ENCODE measurements at places on chromosomes 2 and 18.
A peak's percentile ranks its signal among the peaks of the same experiment; 100 is the strongest.

- no peak for DNase-seq
These were observed 53.6 kb upstream of the UGP2 start for GRCh38 chr2:63788071-63788470.

- no peak for DNase-seq
These were observed 50.9 kb downstream of the TNP1 start for GRCh38 chr2:216808805-216809425.

GRCh38 chr2:25829377-25829704, 48.9 kb downstream of the ASXL2 start:
- no peak for DNase-seq

- DNase-seq, result no peak
These were observed 60.7 kb downstream of the NABP1 start for GRCh38 chr2:191738667-191739066.

DNA sequence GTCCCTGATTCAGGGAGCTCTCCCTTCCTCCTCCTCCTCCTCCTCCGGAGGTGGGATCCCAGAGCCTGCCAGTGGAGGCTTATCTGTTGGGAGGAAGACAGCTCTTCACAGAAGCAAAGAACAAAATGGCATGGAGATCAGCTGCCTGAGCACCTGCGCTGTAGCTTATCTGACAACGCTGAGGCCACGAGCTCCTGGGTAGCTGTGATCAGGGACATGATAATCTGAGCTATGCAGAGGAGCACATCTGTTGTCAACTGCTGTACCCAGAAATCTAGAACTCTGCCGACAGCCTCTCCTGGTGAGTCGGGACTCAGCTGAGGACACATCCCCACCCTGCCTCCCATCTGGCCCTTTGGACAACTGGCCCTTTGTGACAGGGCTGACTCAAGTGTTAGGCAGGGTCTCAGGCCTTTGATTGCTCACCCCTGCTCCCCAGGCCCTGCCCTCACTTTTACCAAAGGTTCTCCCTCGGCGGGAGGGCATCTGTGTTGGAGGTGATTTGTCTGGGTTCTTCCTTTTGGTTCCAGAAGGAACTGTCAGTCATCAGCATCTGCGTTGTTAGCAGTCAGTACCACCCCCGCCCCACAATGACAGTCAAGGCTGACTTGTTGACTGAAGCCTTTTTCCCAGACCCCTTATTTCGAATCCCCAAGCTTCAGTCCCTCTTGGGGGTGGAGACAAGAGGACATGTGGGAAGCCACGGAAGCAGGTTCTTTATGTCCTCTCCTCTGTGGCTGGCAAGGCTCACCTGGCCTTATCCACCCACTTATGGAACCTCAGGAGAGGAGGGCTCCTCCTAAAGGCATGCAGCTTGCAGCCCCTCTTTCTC, 5.9 kb upstream of the CNNM3 start:
- DNase-seq, result no peak

DNA sequence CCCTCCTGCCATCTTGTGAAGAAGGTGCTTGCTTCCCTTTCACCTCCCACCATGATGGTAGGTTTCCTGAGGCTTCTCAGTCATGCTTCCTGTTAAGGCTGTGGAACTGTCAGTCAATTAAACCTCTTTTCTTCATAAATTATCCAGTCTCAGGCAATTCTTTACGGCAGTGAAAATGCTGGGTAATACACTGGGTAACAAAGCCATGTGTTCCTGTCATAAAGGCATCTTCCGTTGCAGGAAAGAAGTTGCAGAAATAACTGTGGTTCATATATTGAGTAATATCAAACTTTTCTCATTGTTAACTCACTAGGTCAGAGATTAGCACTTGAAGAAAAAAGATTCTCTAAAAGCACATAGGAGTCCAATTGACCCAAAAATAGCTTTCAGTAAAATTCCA, 163.9 kb upstream of the HNMT start:
- no peak for DNase-seq

- no peak for DNase-seq
These were observed 17.2 kb downstream of the EIF4E2 start for GRCh38 chr2:232567721-232568120.

- DNase-seq, result peak; percentile 8
These were observed 16.8 kb upstream of the PAX3 start for GRCh38 chr2:222315443-222316121.

GRCh38 chr2:236169151-236169721, 1.1 kb upstream of the GBX2 start:
- DNase-seq, result no peak

DNA sequence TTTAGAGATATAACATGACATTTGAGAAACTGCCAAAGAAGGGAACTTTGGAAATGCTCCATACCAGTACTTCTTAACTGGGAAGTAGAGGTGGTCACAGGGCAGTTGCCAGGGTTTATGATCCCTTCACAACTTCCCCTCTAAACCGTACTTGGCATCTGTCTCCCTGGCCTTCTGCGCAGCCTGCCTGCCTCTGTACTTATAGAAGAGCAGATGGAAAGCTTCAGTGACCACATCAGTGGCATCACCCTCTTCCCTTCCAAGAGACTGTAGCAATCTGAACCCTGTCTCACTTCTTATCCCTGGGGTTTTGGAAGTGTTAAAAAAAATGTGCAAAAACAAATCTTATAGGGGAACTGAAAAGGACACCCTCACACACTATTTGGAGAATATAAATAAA, 64.1 kb downstream of the EIF2AK3 start:
- no peak for DNase-seq

DNA sequence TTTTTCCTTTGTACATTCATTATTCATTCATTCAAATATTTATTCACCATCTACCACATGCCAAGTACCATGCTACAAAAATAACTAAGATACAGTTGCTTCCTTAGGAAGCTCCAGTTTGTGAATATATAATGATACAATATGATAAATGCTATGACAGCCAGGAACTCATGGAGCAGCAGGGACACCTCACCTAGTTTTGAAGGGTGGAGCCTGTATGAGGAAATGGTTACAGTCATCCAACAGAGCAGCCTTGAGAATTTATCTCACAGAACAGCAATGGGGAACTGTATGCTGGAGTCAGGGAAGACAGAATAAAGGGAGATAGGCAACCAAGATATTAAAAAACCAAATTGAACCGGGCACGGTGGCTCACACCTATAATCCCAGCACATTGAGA, 124.0 kb downstream of the OSBPL1A start:
- DNase-seq, result no peak

GRCh38 chr2:28683100-28683706, 68.4 kb upstream of the PPP1CB start:
- DNase-seq, result no peak

DNA sequence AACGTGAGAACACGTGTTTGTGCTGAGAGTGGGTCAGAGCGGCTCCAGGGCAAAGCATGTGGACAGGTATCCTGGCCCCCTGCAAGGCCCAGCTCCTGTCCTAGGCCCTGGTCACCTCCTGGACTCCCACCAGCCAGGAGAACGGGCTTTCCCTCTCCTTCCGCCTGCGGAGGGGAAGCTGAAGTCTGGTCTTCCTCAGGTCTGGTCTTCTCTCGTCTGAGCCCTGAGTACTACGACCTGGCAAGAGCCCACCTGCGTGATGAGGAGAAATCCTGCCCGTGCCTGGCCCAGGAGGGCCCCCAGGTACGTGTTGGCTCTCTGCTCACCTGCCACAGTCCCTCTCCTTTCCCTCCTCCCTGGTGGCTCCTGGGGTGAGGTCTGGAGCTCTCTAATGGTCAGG, 963 bp downstream of the GNLY start:
- DNase-seq, result no peak

- DNase-seq, result no peak
These were observed 92.4 kb upstream of the ZFP36L2 start for GRCh38 chr2:43318791-43319190.

DNA sequence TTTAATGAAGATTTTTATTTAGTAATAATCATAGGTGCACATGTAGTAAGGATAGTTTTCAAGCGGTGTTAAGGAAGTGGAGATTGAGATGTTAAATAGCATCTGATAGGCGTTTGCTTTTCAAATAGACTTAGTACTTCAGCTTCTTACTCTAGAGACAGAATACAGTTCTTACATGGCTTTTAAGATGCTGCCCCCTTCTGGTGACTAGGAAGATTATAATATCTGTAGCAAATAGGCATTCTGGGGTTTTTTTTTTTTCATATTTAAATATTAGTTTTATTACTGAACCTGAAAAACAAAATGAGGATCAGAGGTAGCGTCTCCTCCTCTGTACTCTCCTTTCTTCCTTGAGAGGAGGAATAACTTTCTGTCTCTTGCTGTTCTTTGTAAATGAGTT, 100.2 kb downstream of the AGAP1 start:
- peak; percentile 25 for DNase-seq

- DNase-seq, result no peak
These were observed 402.0 kb downstream of the ALK start for GRCh38 chr2:29519338-29519925.

- no peak for DNase-seq
These were observed 51.3 kb upstream of the TANC1 start for GRCh38 chr2:158917121-158917520.

DNA sequence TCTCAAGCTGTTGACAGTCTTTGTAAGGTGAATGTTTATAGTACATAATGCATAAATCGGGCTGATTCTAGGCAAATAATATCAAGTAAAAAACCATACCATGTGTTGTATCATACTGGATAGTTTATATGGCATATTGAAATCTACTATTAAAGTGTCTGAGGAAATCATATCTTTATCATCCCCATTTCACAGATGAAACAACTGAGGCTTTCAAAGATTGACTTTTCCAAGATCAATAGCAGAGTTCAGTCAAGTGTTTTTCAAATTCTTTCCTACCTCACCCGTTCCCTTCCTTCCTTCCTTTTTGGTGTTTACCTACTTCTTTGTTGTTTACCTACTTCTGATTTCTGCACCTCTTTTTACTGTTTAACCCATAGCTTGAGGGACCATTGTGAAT, 2.0 kb downstream of the LYPD6 start:
- DNase-seq, result no peak

DNA sequence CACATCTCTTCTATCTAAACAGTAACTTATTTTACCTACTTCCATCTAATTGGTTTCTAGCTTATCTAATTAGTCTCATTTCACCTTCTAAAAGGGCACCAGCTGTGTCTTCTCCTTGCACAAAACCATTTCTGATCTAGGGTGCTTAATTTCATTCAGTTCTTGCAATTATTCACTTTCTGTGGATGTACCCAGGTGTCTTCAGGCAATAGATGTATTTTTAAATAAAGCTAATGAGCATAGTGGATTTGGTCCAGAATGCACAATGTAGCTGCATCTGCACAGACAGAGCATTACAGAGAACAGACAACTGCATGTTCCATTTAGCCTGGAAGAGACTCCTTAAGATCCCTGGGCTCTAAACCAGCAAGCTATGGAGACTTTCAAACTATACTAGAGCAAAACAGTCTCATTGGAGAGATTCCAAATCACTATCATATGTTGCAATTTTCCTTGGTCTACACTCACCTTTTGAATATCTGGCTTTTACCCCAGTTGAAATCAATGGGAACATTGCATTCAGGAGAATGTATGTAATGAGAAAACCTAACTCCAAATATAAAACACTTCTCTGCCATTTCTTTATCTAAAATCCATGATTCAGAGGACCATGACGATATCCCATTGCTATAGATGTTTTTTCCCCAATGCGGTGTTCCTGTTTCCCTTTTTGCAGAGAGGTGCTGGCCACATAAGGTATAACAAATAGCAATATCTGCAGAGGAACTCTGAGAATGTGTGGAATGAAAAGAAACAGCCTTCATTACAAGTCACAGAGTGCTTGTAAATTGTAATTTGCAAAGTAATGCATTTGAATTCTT, 3.5 kb upstream of the RFX8 start:
- DNase-seq, result no peak

DNA sequence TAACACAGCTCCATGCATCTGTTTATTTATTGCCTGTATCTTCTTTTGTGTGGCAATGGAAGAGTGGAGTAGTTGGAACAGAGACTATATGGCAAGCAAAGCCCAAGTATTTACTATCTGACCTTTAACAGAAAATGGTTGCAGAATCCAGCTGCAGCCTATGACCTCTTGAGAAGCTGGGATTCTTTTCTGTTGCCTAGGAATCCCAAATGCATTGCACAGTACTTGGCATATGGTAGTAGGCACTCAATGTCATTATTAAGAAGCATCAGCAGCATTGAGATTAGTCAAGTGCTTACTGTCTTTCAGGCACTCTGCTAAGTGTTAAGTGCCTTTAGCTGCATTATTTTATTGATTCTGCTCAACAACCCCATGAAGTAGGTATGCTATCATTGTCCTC, 331.6 kb downstream of the CCDC85A start:
- no peak for DNase-seq

DNA sequence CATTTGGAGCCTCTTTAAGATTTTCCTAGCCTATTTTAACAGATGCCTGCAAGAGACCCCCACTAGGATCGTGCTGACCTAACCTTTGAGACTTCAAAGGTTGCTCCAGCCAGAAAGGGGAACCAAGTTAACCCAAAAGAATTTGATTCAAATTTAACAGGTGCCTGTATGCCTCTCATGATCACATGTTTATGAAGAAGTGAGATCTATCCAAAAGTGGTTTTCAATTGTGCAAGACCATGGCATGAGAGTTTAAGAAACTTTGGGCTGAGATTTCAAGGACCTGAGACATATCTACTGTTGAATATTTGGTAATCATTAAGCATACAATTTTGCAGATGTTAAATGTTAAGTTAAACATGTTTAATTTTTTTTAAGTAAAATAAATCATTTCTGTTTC, 1.3 kb upstream of the RSAD2 start:
- DNase-seq, result no peak

- DNase-seq, result no peak
These were observed 59.0 kb downstream of the SEPTIN10 start for GRCh38 chr2:109554758-109555157.

GRCh38 chr2:217790681-217791392, 212.0 kb downstream of the TNS1 start:
- no peak for DNase-seq

DNA sequence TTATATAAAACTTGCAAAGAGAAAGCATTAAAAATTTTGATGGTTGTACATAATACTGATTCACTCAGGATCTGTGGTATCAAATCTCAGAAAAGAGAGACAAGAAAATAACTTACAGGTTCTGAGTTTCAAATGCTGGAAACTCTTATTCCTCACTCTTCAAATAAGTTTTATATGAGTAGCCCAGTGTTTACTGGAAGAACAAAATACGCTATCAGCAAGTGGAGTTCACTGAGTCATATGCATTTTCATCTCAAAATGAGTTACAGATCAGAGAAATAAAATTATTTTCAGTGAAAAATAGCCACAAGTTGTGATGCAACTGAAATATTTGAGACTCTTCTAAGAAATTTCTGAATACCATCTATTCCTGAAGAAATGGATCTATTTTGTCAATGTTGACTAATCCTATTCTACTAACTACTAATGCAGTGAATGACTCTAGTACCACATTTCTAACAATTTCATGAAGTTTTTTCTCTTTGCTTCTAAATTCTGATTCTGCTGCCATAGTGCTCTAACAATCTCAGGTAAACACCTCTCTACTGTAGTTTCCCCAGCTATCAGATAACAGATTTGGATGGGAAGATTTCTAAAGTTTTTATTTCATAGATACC, 391.7 kb downstream of the ZEB2 start:
- no peak for DNase-seq

- DNase-seq, result no peak
These were observed 523.3 kb downstream of the TRIB2 start for GRCh38 chr2:13240061-13240460.

- DNase-seq, result no peak
These were observed 131.9 kb downstream of the ASB1 start for GRCh38 chr2:238558456-238559099.
